Astrocyte (in vitro differentiated cells and primary cell): ENCODE measurements at places on chromosomes 7 and 10. TPM values are rescaled to one million over a fixed set of nuclear protein-coding genes. Genes with fewer than 3 reads are reported as not detected.

SORBS1 gene
- 5.1 and 6.0 TPM in 2 replicates for total RNA-seq

DNA sequence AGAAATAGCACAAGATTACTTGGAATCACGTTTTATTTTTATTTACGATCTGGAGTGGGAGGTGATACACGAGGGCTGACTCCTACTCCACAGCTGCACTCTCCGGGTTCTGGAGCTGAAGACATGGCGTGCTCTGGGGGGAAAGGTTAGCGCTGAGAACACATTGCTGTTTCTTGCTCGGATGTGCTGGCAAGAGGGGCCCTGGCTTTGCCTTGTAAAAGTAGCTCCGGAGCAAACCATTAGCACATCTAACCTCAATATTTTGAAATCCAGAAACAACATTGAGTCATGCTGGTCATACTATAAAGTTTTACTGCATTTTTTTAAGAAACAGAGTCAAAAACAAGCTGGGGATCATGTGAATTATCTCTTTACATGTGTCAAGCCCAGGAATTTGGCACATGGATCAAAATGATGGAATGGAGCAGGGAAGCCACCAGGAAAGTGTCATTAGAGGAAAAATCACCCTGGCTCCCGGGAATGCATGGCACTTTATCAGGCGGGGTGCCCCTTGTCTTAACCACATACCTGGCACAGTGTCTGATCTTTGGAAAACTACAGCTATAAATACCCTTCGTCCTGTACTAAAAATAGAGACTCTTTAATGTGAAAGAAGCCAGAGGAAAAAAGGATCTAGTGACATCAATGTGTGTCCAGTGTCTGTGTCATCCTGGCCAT is 31.6 kb upstream of the LYZL1 start:
- DNase-seq: peak; percentile 90

GRCh38 chr10:35696392-35697287 is 54.5 kb upstream of the FZD8 start:
- DNase-seq: no peak

GRCh38 chr10:122164815-122165483 is 106.1 kb upstream of the BTBD16 start:
- DNase-seq: no peak

- no peak for DNase-seq
Measured at GRCh38 chr7:32175099-32175498, 104.9 kb upstream of the PDE1C start.
